ENCODE measurements at places on chromosomes 7 and 10. TPM values are rescaled to one million over a fixed set of nuclear protein-coding genes. Genes with fewer than 3 reads are reported as not detected.
A peak's percentile ranks its signal among the peaks of the same experiment; 100 is the strongest.

DNA sequence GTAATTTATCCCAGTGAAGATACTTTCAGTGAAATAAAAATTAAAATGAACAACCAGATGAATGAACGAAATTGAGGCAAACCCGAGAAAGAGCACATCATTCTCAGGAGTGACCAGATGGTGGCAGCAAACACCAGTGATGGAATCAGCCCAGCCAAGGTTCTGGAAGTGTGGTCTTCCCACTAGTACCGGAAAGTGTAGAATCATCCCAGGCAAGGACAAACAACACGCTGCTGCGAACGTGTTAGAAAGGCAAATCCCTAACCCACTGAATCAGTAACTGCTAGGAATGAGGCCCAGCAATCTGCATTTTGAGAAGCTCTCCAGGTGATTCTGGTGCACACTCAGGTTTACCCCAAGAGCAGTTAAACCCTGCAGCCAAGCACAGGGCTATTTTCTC lies 15.5 kb upstream of the SLC18A3 start:
- no peak overlapping the region for H3K4me3 ChIP-seq
- peaks cover 4% of the 10 kb centered on the region for H3K27me3 ChIP-seq
- no peaks in the 10 kb centered on the region for H3K36me3 ChIP-seq
- peak; percentile 43 for DNase-seq
- no peak overlapping the region for H3K27ac ChIP-seq

DNA sequence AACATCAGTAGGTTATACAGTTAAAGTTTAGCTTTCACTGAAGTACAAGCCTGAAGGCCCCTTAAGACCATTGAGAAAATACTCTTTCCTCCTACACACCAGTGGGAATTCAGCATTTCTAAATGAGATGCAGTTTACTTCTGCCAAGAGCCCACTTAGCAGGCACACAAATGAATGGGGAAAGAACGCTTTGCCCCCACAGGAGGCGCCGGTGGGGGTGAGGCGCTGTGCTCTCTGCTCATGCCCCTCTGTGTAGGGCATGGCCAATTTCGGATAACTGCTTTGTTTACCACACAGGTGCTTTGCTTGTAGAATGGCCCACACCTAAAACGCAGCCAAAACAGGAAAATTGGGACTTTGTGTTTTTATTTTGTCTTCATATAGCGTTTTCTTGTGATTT lies 15.9 kb upstream of the LAT2 start:
- no peak overlapping the region for H3K27ac ChIP-seq
- peaks cover 57% of the 10 kb centered on the region for H3K36me3 ChIP-seq
- peaks cover 10% of the 10 kb centered on the region for H3K4me1 ChIP-seq
- H3K4me3 ChIP-seq: no peak overlapping the region

GRCh38 chr7:133699386-133699785 lies 427.8 kb upstream of the LRGUK start:
- H3K27me3 ChIP-seq: no peaks in the 10 kb centered on the region
- H3K4me1 ChIP-seq: peaks cover 20% of the 10 kb centered on the region
- H3K27ac ChIP-seq: no peak overlapping the region
- DNase-seq: peak; percentile 27

DNA sequence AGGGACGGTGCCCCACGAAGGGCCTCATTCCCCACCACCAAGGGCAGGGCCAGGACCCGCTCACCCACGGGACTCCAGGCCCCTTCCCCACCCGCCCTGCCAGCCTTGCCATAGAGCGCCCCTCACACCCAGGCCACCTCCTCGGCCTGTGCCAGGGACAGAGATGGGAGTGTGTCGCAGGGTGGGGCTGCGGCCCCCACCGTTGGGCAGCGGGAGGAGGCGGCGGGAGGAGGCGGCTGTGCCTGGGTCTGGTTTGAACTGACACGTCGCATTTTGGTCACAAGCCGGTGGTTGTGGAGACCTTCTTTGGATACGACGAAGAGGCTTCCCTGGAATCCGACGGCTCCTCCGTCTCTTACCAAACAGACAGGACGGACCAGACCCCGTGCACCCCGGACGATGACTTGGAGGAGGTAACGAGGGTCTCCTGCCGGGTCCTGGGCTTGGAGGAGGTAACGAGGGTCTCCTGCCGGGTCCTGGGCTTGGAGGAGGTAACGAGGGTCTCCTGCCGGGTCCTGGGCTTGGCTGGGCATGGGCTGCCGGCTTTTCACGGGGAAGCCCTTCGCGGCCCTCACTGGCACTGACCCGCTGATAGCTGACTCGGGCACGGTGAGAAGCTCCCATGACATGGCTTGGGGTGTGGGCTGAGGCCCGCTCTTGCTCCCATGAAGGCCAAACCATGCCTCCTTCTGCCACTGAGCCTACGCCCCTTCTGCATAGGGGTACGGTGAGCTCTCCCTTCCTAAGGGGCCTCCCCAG lies 46.4 kb upstream of the DPYSL4 start:
- no peak overlapping the region for H3K4me3 ChIP-seq
- H3K36me3 ChIP-seq: no peaks in the 10 kb centered on the region
- no peaks in the 10 kb centered on the region for H3K27me3 ChIP-seq
- H3K27ac ChIP-seq: no peak overlapping the region
- DNase-seq: no peak

- peaks cover 2% of the 10 kb centered on the region for H3K4me1 ChIP-seq
- no peak overlapping the region for H3K27ac ChIP-seq
- DNase-seq: no peak
- H3K27me3 ChIP-seq: no peaks in the 10 kb centered on the region
- H3K36me3 ChIP-seq: no peaks in the 10 kb centered on the region
Measured at GRCh38 chr7:132511921-132512320, 64.3 kb downstream of the PLXNA4 start.

GRCh38 chr10:120145107-120145506 lies 252.6 kb downstream of the SEC23IP start:
- H3K4me1 ChIP-seq: no peaks in the 10 kb centered on the region
- no peaks in the 10 kb centered on the region for H3K27me3 ChIP-seq

DNA sequence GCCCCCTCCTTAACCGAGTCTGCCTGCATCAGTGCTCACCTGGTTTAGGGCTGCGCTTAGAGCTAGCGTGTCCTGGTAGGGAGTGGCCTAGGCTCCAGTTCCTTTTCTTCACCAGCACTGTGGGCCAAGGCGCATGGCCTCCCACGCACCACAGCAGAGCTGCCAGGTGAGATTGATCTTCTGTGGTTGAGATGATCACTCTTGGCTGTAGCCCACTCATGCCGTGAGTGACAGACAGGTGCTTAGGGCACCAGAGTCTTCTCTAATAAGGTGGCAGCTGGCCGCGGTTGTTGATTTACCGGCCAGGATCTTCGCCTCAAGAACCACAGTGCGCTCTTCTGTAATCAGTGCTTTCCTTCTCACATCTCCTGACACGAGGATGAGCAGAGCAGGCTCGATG lies 157.2 kb upstream of the INSYN2A start:
- peaks cover 2% of the 10 kb centered on the region for H3K36me3 ChIP-seq
- H3K4me3 ChIP-seq: no peak overlapping the region
- H3K4me1 ChIP-seq: no peaks in the 10 kb centered on the region
- no peak overlapping the region for H3K27ac ChIP-seq
- no peak for DNase-seq

GRCh38 chr10:62733654-62734293 lies 70.7 kb upstream of the ADO start:
- peaks cover 13% of the 10 kb centered on the region for H3K27me3 ChIP-seq
- peak; percentile 13 for DNase-seq
- peaks cover 23% of the 10 kb centered on the region for H3K4me1 ChIP-seq
- no peak overlapping the region for H3K27ac ChIP-seq
- no peak overlapping the region for H3K4me3 ChIP-seq

GRCh38 chr10:97701438-97702069 lies 12.0 kb upstream of the MARVELD1 start:
- peaks cover 3% of the 10 kb centered on the region for H3K27me3 ChIP-seq
- no peaks in the 10 kb centered on the region for H3K36me3 ChIP-seq
- no peak overlapping the region for H3K4me3 ChIP-seq
- no peak overlapping the region for H3K27ac ChIP-seq

DNA sequence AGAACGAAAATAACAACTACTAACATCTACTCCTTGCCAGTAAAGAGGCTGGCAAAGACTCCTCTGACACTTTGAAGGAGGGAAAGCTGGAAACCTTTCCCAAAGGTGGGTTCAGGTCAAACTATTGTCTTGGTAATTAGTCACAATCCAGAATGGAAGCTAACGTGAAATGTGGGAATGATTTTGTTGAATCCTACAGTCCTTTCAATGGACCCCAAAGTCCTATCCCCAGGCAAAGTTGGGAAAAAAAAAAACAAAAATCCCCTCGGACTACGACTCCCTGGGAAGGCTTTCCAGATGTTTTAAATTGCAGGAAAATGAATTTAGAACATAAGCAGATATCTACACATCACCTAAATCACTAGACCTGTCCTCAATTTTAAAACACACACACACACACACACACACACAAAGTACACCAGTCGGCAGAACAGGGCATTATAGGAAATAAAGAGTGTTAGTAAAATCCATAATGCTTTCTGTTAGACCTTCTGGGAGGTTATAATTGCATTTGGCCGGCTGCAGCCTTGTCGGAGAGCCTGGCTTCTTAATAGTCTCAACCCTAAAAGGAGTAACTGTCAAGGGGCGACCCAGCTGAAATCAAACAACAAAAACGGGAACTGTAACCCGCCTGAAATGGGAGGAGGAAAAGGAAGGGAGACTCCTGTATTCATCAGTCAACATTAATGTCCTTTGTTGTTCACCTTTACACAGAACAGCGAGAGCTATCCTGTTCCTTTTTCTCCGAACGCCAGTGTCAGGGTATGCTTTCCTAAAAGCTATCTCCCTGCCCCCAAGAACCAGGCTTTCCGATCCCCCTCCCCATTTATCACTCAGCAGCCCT lies 1.5 kb downstream of the DOCK4 start:
- peaks cover 4% of the 10 kb centered on the region for H3K4me1 ChIP-seq
- H3K36me3 ChIP-seq: no peaks in the 10 kb centered on the region
- H3K27me3 ChIP-seq: no peaks in the 10 kb centered on the region

DNA sequence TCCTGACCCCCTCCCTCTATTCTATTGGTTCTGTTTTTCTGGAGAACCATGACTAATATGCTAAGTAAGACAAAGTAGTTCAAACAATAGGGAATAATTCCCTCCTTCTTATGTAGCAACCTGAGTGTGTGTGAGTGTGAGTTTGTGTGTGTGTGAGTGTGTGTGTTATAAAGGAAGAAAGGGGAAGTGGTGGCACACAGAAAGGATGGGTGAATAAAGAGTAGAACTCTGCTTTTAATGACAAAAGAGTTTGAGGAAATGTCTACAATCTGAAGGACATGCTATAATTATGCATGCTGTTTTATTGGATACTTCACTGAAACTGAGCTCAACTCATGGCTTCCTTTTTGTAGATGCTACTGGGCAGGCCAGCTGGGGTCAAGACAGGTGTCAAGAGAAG lies 489.5 kb downstream of the REEP3 start:
- no peaks in the 10 kb centered on the region for H3K4me1 ChIP-seq
- H3K27ac ChIP-seq: no peak overlapping the region
- H3K4me3 ChIP-seq: no peak overlapping the region

SCD gene
- total RNA-seq: 428 TPM

PON1 gene
- 1.00 TPM for total RNA-seq

TMEM178B gene
- 3.9 TPM for total RNA-seq

PRKAR1B gene
- 14.7 TPM for total RNA-seq

PKD2L1 gene
- total RNA-seq: not detected

USP6NL gene
- 16.6 TPM for total RNA-seq

CHAT gene
- total RNA-seq: 1.00 TPM

ATOH7 gene
- total RNA-seq: 0.19 TPM

BHLHA15 gene
- total RNA-seq: 0.57 TPM

Measured in astrocyte (in vitro differentiated cells and primary cell).